ENCODE measurements at places on chromosomes 12 and 14. TPM values are rescaled to one million over a fixed set of nuclear protein-coding genes. Genes with fewer than 3 reads are reported as not detected.

DNA sequence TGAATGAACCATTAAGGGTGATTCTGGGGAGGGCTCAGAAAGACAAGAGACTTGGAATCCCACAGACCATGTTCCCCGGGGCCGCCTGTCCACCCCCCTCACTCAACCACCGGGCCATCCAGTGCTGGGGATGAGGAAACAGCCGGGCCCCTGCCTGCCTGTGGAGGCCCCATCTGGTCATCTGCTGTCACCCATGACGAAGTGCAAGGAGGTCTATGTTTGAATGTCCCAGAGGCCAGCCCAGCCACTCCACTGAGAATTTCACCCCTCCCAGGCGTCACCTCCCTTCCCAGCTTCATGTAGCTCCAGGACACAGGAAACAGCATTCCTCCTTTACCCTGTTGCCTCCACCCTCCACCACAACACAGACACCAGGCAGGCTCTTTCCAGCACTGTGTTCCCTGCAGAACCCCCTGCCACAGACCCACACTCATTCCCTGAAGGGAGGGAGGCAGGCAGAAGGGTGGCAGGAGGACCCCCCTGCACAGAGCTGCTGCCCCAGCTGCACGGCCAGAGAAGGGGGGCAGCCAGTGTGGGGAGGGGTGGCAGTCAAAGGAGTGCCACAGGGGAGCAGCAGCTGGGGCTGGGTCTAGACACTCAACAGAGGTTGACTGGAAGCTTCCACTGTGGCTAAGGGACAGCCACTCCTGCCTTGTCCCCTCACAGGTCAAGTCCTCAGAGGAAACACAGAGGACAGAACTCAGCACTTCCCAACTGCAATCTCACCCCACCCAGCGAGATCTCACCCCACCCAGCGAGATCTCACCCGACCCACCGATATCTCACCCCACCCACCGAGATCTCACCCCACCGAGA lies 50.3 kb upstream of the PPP2R5C start:
- no peak for DNase-seq

DNA sequence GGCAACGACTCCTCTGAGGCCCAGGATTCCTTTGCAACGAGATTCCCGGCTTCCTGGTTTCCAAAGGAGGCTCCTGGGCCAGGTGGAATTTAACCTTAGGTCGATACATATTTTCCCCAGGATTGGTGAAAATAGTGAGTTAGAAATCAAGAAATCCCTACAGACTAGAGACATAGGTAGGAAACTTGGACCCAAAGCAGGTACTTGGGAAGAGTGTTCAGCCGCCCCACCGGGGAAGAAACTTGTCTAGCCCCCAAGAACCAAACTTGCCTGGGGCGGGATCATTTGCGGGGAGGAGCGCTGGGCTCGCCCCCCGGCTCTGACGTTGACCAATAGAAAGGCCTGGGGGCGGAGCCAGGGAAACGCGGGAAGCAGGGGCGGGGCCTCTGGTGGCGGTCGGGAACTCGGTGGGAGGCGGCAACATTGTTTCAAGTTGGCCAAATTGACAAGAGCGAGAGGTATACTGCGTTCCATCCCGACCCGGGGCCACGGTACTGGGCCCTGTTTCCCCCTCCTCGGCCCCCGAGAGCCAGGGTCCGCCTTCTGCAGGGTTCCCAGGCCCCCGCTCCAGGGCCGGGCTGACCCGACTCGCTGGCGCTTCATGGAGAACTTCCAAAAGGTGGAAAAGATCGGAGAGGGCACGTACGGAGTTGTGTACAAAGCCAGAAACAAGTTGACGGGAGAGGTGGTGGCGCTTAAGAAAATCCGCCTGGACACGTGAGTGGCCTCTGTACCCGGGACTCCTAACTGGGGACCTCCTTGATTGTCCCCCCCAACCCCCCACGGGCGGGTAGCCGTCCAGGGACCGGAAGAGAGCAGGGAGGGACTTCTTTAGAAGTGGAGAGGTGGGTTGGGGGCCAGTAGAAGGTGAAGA lies at the start of gene CDK2:
Gene CDK2 (plus strand): TSS at position 423 of the 874 bp plus-strand sequence. CDS start 179 bp downstream, at position 602.
- peak; percentile 76 for DNase-seq

Gene PRH2
- 1.3 TPM for polyA plus RNA-seq

Gene ERG28
- 32.3 TPM for polyA plus RNA-seq

Gene NPAS3
- not detected for polyA plus RNA-seq

DNA sequence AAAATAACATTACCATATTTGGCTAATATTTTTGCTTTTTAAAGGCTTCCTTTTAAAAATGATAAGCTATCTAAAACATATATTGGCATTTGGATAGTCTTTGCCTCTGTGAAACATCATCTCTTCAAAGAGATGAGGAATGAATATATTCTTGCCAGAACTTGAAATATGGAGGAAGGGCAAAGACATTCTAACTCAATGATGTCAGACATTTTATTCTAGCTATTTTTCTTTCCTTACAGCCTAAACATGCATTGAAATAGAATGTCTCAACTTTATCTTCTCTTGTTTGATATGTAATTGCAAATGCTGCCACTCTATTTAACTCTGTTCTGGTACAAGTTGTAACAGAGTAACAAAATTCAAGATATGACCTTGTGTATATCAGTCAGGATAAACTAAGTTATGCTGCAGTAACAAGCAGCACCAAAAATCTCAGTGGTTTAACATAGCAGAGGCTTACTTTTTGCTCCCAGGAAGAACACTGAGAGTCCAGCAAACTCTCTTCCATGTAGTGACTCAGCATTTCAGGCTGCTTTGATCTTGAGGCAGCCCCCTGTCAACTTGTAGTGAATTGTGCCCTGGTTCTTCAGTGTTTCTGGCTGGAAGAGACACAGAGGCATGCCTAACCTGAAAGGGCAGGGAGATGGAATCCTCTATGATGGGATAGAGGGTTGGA lies 11.0 kb downstream of the IRAK3 start:
- DNase-seq: no peak

DNA sequence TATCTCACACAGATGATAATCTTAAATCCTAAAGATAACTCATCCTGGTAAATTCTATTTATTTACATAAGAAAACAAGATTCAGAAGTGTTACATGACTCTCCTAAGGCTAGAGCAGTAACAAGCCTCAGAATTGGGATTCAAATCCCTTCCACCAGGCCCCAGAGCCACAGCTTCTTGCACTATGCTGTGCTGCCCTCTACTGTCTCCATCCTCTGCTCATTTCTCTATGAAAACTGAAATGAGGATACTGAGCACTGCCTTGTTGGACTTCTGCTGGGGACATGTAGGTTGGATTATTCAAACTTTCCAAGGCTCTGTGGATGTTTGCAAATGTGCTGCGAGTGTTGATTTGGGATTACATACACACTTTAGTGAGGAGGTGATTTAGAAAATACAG lies 23.5 kb upstream of the C12orf50 start:
- DNase-seq: peak; percentile 30

Gene KIF21A
- 20.6 TPM for polyA plus RNA-seq

DNA sequence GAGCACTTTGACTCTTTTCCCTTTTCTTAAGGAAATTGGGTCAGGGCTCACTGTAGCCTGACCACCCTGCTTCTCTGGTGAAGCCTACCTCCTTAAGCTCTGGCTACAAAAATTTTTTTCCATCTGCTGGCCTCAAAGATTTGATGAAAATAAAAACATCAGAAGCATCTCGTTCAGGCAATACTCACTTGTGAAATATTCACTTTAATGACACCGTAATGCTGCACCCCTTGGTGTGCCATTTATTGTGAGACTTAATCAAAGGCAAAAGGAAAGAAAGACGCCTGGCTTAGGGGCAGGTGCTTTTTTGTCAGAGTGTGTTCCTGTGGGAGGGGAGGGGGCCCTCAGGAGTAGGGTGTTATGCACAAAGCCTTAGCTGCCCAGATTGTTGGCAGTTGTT lies 155.0 kb upstream of the TMPO start:
- no peak for DNase-seq

DNA sequence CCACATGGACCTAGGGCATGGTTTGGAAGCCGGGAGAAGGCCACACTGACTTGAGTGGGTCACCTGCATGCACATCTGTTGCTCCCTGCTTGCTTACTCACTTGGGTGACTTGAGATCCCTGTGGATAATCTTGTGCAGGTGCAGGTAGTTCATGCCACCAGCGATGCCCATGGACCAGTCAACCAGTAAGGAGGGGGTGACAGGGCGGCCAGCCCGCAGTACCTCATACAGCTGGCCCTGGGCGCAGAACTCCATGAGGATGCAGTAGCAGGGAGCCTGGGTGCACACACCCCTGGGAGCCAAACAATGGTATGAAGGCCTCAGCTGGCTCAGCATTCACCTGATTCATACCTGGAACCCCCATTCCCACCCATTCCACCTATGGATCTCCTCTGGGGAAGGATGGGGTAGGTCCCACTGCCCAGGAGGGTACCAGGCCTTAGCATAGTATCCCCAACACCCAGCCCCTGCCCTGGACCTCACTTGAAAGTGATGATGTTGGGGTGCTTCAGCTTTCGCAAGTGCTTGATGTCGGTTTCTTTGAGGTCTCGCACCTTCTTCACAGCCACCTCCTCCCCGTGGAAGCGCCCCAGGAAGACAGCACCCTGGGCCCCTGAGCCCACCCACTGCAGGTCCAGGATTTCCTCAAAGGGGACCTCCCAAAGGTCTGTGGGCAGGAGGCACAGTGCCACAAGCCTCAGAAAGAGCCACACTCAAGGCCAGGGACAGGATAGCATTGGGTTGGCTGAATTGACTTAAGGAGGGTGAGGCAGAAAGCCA lies 13.1 kb downstream of the MAP3K12 start:
- DNase-seq: no peak

GRCh38 chr12:48292040-48292439 lies 58.7 kb downstream of the ZNF641 start:
- no peak for DNase-seq

DNA sequence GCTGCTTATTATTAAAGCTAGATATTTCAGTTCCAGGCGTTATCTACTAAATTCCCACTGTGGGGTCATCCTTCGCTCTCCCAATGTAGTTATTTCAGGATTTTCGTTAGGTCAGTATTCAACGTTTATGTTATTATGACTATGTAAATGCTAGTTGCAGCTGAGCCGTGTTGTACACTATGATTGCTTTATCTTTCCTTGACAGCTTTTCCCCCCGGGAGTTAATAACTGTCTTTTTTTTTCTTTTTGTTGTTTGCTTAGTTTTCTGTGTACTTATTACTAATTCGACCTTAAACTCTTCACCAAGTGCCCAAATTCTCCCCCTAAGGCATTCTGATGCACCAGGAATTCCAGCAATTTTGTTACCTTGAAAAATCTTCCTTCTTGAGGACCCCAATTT lies 48.5 kb downstream of the SUDS3 start:
- DNase-seq: no peak

DNA sequence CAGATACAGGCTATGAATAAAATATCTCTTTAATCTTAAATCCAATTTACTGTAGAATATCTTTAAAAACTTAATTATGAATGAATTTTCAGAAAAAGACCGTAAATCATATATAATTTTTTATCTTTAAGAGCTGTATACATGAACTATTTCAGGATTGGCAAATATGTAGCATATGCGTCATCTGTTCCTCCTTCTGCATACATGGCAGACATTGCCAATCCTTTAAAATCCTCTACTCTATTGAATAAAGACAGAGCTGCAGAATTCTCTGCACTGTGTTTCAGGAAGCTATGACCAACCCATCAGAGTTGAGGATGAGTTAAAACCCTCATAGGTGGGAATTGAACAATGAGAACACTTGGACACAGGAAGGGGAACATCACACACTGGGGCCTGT lies 279.0 kb downstream of the TMEM117 start:
- no peak for DNase-seq

Gene C12orf75
- polyA plus RNA-seq: 13.2 TPM

GRCh38 chr14:51776102-51776894 lies 84.1 kb upstream of the GNG2 start:
- peak; percentile 52 for DNase-seq

DNA sequence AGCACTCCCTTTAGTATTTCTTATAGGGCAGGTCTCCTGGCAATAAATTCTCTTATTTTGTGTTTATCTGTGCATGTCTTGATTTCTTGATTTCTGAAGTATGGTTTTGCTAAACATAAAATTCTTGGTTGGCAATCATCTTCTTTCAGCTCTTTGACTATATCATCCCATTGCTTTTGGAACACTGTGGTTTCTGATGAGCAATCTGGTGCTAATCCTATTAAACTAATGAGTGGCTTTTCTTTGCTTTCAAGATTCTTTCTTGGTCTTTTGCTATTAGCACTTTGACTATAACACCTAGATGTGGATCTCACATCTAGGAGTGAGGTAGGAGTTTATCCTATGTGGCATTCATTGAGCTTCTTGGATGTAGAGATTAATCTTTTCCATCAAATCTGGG lies 120.7 kb upstream of the MED13L start:
- DNase-seq: no peak

DNA sequence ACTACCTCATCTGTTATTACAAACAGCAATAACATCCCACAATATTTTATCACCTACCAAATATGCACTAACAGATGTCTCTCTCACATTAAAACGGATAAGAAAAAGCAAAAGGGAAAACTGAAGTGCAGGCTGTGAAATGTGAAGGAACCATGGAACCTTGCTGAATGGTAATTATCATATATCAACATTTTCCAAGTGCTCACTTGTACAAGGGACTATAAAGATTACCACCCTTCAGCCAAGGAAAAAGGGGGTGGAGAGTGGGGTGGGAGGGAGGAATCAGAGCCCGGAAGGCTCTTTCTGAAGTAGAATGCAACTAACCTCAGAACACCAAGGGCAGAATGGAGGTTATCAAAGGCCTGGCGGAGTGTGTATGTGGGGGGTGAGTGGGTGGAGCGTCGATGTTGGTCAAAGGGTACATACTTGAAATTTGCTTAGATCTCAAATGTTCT lies 1.2 kb downstream of the SNX6 start:
- DNase-seq: peak; percentile 48

GRCh38 chr12:6827982-6828780 lies at the start of gene P3H3:
Gene P3H3, plus strand, starts transcription at chr12:6828407. Its CDS starts 34 bp downstream, at chr12:6828441.
- peak; percentile 23 for DNase-seq

- DNase-seq: no peak
Measured at GRCh38 chr12:121883315-121883660, 5.3 kb upstream of the PSMD9 start.

Gene NUAK1
- polyA plus RNA-seq: 1.7 TPM

DNA sequence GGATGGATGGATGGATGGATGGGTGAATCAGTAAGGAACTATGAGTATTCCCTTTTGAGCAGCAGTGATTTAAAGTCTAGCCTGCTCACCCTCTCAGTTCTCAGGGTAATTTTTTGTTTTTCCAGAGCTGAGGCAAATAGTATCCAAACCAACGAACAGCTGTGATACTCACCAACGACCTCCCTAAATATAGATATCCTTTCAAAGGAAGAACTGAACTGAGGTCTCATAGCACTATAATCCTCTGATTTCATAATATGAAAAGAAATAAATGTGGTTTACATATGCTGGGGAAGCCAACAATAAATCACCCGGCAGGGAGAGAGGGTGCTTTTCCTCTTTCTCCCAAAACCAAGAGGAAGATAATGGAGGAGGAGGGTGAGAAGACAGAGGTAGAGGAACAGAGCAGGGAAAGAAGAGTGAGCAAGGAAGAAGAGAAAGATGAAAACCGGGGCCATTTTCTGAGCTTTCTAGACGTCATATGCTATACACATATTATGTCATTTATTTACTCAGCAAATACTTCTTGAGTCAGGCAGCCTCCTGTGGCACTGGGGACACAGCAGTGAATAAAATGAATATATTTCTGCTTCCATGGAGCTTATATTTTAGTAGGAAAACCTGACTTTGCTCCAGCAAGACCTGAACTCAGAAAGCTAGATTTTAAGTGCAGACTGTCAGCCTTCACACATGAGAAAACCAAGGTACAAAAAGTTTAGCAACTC lies 710.7 kb upstream of the TBX3 start:
- DNase-seq: peak; percentile 46

Gene CACNA1C
- polyA plus RNA-seq: 0.05 TPM

Measured in HepG2 (cell line).